ENCODE measurements at places on chromosomes 2 and 18.

GRCh38 chr2:236943841-236944513 is 141.7 kb upstream of the COPS8 start:
- DNase-seq: no peak

DNA sequence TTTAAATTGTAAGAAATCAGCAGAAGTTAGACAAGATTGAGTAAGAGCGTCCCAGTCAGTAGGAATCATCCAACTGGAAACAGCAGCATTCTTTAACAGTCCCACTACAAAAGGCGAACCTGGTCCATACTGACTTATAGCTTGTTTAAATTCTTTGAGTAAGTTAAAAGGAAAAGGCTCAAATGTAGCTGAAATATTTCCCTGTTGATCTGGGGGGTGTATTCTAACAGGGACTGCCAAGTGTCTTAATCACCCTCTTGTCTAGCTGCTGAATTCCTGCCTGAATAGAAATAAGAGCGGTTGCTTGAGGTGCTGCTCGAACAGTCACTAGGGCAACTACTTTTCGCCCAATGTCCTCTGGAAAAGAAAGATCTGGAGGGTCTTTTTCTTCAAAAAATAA is 56.4 kb upstream of the FMNL2 start:
- no peak for DNase-seq

DNA sequence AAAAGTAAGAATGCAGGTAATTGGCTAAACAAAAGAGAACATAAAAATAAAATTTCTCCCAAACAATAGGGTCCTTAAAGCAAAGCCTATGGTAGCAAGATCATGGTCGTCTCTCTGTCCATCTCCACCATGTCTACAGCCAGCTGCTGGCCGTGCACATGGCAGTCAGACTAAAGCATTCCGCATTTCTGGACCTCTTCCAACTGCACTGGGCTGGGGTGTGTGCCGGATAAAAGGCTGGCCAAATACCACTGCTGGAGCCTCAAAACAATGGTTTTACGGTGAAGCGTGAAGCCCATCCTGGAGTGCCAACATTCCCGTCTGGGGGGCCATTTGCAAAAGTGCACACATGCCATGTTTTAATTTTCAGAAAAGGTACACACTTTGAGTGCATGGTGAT is 74.8 kb upstream of the PIEZO2 start:
- no peak for DNase-seq

DNA sequence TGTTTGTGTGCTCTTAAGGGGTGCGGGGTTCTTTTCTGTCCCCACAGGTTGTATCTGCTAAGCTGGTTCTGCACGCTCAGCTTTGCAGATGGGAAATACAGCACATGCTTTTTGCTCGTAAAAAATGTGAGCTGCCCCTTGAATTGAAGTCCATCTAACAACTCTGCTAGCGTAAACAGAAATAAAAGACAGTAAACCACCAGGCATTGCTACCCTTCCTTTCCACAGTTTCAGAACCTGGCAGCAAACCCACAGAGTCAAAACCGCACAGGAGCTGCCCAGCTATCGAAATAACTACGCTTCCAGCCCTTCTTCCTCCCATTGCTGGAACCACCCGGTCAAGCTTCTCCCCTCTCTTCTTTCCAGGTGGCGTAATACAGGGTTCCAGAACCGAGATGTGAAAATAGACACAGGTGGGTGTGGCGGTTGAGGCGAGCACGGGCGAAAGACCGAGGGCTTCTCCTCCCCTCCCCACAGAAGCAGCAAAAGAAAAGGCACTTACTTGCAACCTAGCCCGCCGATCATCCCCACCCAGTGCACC is 479 bp downstream of the SCN9A start:
- DNase-seq: peak; percentile 6

DNA sequence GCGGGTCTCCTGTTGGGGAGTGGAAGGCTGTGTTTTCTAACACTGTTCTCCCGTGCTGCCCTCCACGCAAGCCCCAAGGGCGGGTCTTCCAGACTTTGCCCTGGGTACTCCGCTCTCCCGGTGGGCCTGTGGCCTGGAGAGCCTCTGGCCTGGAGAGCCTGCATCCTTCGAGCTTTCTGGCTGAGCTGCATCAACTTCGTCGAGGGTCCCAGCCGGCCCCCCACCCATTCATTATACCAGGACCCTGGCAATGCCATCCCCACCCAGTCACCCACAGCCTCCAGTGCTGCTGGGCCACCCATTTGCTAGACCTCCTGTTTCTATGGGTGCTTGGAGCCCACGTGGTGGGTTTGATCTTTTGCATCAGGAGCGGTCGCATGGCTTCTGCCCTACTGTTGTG is 102.2 kb downstream of the PTGR3 start:
- no peak for DNase-seq

- peak; percentile 32 for DNase-seq
Observed at GRCh38 chr2:177169810-177170514, 42.6 kb upstream of the HNRNPA3 start.

- DNase-seq: no peak
Observed at GRCh38 chr2:105180491-105180972, 61.0 kb upstream of the GPR45 start.

- DNase-seq: no peak
Observed at GRCh38 chr2:172969166-172969565, 106.5 kb upstream of the MAP3K20 start.

DNA sequence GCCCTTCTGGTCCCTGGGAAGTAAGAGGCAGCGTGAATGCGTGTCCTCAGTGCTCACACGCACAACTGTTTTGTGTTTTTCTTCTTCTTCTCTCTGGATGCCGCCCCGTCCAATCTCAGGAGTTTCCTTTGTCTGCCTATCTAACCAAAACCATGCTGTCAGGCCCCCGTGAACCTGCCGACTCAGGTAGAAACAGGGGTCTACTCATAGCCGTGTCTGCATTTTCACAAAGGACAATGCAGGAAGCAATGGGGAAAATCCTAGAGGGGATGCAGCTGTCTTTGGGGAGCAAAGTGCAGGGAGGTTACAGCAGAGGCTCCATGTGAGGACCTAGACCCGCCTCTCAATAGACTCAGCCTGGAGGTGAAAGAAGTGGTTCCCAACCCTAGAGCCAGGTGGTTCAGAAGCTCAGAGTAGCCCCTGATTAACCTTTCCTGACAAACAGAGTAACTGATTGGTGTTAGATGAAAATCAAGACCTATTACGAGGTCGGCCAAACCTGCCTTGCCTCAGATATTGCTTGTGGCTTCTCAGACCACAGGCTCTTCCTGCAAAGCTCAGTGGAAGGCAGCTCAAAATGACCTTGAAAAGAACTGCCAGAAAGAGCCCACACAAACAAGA is 49.3 kb downstream of the CD226 start:
- peak; percentile 71 for DNase-seq

GRCh38 chr2:94890234-94890633 is 19.0 kb downstream of the TEKT4 start:
- DNase-seq: no peak

- peak; percentile 49 for DNase-seq
Observed at GRCh38 chr2:172172513-172173173, 69.9 kb upstream of the DLX2 start.

DNA sequence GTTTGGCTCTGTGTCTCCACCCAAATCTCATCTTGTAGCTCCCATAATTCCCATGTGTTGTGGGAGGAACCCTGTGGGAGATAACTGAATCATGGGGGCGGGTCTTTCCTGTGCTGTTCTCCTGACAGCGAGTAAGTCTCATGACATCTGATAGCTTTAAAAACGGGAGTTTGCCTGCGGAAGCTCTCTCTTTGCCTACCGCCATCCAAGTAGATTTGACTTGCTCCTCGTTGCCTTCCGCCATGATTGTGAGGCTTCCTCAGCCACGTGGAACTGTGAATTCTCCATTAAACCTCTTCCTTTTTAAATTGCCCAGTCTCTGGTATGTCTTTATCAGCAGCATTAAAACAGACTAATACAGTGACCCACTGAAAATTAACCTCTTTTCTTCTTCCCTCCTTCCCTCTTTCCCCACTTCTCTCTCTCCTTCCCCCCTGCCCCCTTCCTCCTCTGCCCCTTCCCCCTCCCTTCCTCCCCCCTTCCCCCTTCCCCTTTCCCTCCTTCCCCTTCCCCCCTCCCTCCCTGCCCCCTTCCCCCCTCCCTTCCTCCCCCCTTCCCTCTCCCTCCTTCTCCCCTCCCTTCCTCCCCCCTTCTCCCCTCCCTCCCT is 818.8 kb downstream of the SLC4A3 start:
- no peak for DNase-seq

DNA sequence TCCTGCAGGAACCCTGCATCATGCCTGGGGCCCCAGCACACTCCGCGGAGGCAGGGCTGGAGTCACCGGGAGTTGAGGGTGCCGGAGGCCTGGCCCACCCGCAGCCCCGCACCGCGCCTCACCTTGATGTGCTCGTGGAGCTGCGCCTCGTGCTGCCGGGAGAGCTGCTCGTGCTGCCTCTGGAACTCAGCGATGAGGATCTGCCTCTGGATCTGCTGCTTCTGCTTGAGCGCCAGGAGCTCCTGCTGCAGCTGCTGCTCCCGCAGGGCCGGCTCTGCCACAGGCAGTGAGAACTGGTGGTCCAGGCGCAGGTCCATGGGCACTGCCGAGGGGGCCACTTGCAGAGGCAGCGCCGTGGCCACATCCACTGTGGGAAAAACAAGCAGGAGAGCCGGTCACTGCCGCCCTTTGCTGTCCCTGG is 211.1 kb downstream of the HDAC4 start:
- DNase-seq: no peak

DNA sequence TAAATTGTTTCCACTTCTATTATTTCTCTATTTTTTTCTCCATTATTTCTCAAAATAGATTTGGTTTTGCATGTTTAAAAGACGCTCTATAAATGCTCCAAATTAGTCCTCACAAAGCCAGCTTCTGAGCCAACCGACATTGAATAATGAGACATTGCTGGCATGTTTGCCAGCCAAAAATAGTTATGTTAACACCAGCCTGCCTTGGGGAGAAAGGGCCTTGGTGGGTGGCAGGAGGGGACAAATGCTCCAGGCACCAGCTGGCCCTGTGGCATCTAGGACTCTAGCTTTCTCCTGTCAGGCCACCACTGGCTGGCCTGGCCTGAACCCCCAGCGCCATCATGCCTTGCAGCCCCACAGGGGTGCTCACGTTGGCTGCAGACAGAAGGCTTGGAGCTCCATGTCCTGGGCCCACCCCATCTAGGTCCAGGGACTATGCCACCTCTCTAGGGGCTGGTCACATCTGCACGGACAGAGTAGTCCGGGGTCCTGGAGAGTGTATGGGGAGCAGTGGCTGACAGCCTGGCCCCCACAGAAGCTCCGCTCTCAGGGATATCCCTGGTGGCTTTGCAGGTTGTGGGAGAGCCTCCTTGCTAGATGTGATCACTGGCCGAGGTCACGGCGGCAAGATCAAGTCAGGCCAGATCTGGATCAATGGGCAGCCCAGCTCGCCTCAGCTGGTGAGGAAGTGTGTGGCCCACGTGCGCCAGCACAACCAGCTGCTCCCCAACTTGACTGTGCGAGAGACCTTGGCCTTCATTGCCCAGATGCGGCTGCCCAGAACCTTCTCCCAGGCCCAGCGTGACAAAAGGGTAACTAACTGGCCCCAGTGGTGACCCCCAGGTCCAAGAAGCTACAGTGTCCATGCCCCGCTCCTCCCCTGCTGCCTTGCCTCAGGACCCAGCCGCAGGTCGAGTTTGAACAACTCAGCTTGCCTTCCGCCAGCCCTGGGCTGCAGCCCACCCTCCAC is 12.5 kb downstream of the ABCG8 start:
- DNase-seq: no peak

GRCh38 chr2:190533175-190533967 is 1.2 kb downstream of the NEMP2 start:
- DNase-seq: peak; percentile 28

GRCh38 chr2:179020156-179020750 is 29.7 kb downstream of the CCDC141 start:
- DNase-seq: peak; percentile 44

- no peak for DNase-seq
Observed at GRCh38 chr2:138780908-138781307, 718 bp upstream of the NXPH2 start.

DNA sequence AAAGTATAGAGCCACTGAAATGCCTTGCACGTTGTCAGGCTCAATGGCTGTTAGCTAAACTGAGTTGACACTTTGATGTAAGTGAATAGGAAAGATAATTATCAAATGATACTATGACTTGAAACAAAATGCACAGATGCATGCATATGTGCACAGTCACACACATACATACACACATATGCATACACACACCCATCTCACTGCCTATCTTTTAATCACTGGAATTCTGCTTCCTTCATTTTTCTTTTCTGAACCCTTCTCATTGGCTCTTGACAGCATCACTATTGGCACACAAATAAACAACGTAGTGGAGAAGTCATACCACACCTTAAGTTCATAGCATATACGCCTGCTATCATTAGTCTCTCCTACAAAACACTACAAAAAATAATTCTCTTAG is 154.9 kb upstream of the NCKAP5 start:
- no peak for DNase-seq

DNA sequence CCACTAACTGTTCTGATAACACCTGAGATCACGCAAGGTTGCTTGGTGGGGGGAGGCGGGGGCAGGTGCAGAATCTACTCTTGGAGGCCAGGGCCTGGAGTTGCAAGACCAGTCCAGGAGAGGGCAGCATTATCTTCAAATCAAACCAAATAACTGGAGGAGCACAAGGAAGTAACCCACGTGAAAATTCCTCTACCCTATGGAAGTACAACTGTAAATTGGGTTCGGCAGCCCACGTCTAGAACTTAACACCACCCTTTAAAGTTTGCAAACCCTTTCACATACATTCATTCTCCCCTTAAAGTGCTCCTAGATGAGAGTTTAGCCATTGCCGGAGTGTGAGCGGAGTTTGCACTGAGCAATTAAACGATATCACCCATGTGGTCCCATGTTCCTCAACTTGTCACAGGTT is 19.6 kb upstream of the CXCR1 start:
- peak; percentile 77 for DNase-seq

- DNase-seq: no peak
Observed at GRCh38 chr2:28419443-28420270, 27.0 kb downstream of the FOSL2 start.

DNA sequence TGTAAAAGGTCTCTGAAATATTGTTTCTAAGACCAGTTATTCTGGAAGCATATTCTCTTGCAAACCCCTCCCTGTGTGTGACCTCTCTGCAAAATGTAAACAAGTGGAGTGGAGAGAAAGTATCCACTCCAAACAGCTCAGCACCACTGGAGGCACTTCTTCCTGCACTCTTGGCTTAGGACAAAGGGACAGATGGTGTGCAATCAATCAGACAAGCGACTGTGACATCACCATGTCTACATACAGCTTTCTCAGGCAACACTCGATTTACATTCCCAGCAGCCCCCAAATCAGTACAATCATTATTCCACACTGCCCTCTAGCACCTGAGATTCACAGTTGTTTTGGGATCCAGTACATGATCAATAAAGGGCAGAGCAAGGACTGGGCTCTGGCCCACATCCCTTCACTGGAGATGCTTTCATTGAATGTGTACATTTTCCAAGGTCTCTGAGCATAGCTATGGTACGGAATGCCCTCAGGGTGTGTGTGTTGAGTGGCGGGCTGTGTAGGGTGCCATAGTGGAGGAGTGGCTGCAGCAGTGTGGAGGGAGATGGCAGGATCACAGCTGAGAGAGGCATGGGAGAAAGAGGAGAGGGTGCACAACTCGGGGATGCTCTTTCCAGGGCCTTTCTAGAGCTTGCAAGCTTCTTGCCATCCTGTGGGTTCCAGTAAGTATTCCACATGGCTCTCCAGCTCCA is 311.8 kb upstream of the ST6GAL2 start:
- no peak for DNase-seq

All from activated CD4-positive, alpha-beta T cell treated with anti-CD3 and anti-CD28 coated beads, Interleukin-2, amount 50 U/mL, for 16 hours (primary cell).